ENCODE measurements at places on chromosomes 12 and 14.

GRCh38 chr14:61615743-61616523, 79.4 kb upstream of the HIF1A start:
- DNase-seq: no peak

DNA sequence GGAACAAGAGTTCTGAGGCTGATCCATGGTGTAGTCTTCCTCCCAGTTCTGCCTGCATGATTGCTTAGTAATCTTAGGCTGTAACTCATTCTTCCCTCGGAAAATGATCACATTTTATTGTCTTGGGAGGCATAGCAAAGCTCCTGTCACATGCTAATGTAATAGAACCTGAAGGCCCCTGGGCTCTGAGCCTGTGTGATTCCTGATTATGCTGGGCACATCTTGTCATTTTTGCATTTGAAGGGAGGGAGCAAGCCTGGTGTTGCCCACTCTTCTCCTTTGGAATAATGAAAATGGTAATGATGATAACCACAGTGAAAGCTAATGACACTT, 215.4 kb downstream of the MSRB3 start:
- DNase-seq: no peak

DNA sequence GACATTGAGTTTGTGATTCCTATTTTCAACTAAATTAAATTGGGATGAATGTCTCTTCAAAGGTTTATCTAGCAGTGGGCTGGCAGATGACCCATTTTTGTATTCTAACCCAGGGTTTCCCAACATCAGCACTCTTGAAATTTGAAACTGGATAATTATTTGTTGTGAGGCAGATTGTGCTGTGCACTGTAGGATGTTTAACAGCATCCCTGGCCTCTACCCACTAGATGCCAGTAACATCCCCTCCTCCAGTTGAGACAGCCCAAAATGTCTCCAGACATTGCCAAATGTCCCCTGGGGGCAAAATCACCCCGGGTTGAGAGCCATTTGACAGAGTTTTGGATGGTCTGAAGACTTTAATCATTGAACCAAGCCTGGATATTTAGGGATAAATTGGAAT, 11.1 kb downstream of the DAAM1 start:
- DNase-seq: no peak

DNA sequence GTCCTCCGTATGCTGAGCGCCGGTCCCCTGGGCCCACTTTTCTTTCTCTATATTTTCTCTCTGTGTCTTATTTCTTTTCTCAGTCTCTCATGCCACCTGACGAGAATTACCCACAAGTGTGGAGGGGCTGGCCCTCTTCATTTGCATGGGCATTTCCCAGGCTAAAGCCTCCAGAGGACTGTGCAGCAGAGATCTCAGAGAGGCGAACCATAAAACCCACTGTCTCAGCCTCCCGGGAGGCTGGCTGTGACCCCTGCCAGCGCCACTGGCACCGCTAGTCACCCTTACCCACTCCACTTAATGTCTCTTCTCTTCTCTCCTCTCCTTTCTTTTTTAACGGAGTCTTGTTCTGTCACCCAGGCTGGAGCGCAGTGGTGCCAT, 7.1 kb upstream of the SERPINA9 start:
- DNase-seq: no peak

DNA sequence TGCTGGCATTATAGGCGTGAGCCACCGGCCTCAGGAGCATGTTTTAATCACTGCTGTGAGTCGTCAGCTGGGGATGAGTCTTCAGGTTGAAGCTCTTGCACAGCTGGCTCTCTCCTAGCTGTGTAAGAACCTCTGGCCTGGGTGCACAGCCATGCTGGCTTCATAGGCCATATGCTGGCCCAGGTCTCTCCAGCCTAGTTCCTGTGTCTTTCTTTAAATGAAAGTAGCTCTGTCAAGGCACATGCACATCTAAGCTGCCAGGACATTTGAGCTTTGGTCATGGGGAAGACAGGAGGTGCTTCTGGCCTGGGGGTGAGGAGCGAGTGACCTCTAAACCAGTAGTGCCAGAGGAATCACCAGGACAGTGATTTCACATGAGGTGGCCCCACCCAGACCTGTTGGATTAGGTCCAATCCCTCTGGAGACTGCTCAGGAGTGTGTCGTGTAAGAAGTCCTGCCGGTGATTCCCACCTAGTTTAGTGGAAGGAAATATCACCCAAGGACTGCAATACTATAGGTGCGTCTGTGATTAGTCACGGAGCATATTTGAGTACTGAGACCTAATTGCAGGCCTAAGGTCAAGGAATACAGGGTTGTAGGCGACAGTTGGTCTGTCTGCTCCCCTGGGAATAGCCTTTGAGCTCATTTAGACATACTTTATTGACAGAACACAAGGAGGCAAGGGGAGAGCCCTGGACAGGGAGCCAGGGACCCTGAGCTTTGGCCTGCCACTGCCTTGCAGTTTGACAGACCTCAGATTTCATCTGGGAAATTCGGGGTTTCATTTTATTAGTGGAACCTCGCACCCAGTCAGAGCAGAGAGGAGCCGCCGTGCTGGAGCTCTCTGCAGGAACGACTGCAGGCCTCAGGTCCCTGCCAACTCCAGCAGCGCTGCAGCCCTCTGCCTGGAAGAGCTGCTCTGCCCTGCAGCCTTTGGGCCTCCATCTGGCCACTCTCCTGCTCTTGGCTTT, 67.0 kb downstream of the ANKRD9 start:
- DNase-seq: no peak

- DNase-seq: no peak
Observed at GRCh38 chr14:101808020-101808641, 46.6 kb downstream of the PPP2R5C start.

DNA sequence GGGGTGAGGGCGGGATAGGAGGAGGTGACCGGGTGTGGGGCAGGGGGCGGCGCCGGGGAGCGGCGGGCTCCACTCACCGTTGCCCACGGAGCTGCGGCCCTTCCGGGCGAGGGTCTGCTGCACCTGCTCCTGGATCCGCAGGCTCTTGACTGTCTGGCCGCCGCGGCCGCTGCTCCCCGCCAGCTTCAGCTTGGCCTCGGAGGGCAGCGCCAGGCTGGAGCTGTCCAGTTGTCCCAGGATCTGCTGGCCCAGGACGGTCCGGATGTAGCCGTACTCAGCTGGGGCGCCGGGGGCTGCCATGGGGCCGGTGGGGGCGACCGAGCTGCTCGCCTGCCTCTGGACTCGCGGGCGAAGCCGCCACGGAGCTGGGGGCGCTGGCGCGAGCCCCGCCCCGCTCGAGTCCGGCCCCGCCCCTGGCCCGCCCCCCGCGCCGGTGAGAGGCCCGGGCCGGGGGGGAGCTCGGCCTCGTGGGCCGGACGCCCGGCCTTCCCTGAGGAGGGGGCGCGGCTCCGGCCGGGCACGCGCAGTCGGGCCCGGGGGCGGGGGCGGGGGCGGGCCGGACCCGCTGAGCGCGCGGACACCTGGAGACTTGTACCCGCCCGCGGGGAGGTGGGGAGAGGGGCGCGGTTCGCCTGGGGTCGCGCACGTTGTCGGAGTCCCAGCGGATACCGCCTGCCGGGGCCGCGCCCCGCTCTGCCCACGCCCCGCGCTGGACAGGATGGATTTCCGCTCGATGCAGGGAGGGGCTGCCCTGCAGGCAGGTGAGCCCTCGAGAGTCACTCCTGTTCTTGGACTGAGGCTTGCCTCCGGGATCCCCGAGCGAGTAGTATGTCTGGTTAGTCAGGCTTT, at the start of gene PKP2:
TSS of gene PKP2 (minus strand) at position 346 of the 849 bp plus-strand sequence. CDS start at position 300, 46 bp downstream.
- DNase-seq: peak; percentile 2

DNA sequence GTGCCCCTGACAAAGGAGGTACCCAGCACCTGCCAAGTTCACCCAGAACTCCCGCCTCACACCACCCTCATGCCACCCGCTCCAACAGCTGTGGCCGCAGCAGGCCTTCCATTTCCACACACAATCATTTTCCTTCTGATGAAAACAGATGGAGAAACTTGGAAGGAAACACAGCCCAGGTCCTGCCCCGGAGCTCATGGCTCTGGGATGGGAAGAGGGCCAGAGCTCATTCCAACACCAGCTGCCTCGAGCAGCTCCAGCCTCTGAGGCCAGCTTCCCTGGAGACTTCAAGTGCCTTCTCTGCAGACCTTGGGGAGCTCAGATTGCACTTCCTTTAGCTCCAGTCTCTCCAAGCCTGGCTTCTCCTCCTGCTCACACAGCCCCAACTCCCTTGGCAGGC, 55.1 kb upstream of the CMKLR1 start:
- peak; percentile 3 for DNase-seq

- no peak for DNase-seq
Observed at GRCh38 chr12:57796996-57797395, 14.4 kb downstream of the TSFM start.

DNA sequence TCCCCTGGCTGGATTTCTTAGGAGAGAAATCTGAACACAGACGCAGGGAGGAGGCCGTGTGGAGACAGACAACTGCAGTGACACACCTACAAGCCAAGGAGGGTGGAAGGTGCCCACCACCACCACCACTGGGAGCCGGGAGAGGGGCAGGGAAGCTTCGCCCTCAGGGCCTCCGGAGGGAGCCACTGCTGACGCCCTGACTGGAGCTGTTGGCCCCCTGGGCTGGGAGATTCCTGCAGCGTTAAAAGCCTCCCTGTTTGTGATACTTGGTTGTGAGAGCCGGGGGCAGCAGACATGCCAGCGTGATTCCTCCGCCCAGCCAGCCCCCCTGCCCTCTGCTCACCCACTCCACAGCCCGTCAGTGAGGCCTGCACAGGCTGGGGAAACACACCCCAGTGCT, 72.0 kb downstream of the CHGA start:
- DNase-seq: no peak

- DNase-seq: peak; percentile 17
Observed at GRCh38 chr12:41956353-41956752, 188.3 kb downstream of the GXYLT1 start.

DNA sequence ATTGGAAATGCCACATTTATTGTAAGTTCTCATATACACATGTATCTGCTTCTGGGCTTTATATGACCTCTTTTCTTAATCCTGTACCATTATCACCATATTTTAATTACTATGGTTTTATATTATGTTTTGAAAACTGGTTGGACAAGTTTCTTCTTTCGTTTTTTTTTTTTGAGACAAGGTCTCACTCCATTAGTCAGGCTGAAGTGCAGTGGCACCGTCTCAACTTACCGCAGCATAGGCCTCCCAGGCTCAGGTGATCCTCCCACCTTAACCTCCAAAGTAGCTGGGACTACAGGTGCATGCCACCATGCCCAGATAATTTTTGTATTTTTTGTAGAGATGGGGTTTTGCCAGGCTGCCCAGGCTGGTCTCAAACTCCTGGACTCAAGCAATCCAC, 44.6 kb downstream of the GALNT4 start:
- DNase-seq: no peak

DNA sequence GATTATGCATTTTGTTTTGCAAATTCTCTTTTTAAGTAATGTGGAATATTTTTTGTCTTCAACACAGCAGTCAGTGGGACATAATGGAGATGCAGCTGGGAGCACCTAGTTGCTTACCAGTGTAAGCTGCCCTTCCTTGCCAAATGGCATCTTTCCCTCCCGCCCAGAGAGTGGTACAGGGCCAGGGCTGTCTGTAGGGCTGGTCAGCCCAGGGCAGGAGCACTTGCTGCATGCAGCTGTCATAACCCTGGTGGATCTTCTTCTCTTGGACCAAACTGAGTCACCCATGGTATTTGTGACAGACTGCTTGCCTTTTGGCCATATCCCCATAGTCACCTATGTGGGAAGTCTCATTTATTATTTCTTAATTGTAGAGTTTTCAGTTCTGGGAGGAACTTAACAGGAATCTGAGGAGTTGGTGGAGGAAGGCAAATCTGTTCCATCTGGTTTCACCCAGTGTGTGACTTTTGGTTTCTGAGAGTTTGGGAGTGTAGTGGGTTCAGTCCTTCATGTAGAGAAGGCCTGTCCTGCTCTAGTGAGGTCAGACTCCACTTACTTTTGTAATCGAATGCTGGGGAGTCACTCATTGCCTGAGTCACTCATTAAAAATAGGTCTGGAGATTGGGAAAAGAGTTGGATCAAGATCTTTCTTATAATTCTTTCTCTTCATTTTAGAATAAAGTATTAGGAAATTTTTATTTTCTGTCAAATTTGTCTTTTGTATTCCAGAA, 62.0 kb upstream of the ASPG start:
- DNase-seq: no peak

GRCh38 chr12:113613414-113613813, 141.7 kb upstream of the LHX5 start:
- no peak for DNase-seq

GRCh38 chr12:50635364-50635763, 128.5 kb upstream of the ATF1 start:
- no peak for DNase-seq

GRCh38 chr12:68743356-68743755, 2.6 kb upstream of the SLC35E3 start:
- DNase-seq: no peak

- DNase-seq: no peak
Observed at GRCh38 chr14:62097072-62097471, 334.9 kb downstream of the SNAPC1 start.

DNA sequence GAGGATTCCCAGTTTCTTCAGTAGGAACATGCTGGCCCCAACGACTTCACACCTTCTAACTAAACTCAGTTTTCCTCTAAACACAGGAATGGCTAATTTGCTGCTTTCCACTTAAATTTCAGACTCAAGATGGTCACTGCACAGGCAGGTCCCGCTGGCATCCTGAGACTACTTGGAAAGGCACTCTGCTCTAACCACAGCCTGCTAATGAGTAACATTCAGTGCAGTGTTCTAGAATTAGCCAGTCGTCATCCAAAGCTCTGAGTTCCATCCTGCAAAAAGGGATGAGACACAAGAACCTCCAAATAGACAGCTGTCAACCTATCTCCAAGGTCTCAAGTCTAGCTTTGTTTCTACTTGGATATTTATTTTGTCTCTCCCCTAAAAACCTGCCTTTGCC, 6.0 kb downstream of the CCDC92 start:
- DNase-seq: no peak
